Thyroid gland (tissue), 4 donors: ENCODE measurements at places on chromosomes 13 and 19. TPM values are rescaled to one million over a fixed set of nuclear protein-coding genes. Genes with fewer than 3 reads are reported as not detected.

Gene RASL11A
- 10.7 TPM for total RNA-seq

DNA sequence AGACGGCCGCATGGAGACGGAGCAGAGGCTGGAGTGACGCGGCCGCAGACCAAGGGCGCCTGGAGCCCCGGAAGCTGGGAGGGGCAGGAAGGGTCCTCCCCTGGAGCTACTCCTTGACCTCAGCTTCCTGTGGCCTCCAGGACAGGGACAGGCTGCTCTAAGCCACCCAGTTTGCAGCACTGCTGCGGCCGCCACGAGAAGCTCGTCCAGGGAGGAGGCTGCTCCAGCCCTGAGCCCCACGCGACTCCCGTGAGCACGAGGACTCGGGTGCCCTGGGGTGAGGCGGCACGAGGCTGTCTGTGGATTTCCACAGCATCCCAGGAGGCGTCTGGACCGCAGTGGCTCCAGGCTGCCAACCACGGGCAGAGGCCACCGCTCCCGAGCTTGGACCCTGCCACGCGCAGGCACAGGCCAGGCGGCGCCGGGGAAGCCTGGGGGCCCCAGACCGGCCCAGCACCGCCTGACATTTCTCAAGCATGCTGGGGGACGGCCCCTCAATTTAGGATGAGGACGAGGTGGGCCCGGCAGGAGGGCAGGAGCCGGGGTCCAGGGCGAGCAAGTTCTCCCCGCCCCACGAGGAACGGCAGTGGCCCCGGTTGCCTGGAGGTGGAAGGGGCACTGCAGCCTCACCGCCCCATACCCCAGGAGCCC, 10.7 kb downstream of the SBNO2 start:
- H3K27ac ChIP-seq, result no peak overlapping the region
- H3K4me1 ChIP-seq, result peaks cover 41% of the 10 kb centered on the region
- no peaks in the 10 kb centered on the region for H3K27me3 ChIP-seq
- H3K36me3 ChIP-seq, result no peaks in the 10 kb centered on the region
- no peak for DNase-seq

DNA sequence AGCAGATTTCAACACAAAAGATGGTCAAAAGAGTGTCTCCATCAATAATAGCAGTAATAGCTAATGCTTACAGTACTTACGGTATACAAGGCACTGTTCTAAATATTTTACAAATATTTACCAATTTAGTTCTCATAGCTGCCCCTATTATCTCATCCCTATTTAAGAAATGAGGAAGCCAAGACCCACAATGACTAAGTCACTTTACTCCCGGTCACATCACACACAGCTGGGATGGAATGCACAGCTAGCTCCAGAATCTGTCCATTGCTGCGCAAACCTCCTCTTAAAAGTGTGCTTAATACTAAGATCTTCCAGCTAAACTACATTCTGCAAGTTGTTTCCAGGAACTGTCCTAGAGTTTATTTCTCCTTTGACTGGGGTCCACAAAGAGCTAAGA, 63.4 kb downstream of the RAP2A start:
- H3K27ac ChIP-seq, result no peak overlapping the region
- no peaks in the 10 kb centered on the region for H3K36me3 ChIP-seq
- no peak for DNase-seq
- H3K4me3 ChIP-seq, result no peak overlapping the region
- no peaks in the 10 kb centered on the region for H3K4me1 ChIP-seq
- H3K27me3 ChIP-seq, result no peaks in the 10 kb centered on the region

Gene FPR1
- total RNA-seq, result 2.0 TPM

GRCh38 chr13:106942563-106942962, 374.6 kb upstream of the ARGLU1 start:
- no peaks in the 10 kb centered on the region for H3K36me3 ChIP-seq
- H3K4me3 ChIP-seq, result no peak overlapping the region
- H3K27ac ChIP-seq, result no peak overlapping the region
- no peak for DNase-seq
- no peaks in the 10 kb centered on the region for H3K27me3 ChIP-seq

Gene BLOC1S3
- 15.4 TPM for total RNA-seq

DNA sequence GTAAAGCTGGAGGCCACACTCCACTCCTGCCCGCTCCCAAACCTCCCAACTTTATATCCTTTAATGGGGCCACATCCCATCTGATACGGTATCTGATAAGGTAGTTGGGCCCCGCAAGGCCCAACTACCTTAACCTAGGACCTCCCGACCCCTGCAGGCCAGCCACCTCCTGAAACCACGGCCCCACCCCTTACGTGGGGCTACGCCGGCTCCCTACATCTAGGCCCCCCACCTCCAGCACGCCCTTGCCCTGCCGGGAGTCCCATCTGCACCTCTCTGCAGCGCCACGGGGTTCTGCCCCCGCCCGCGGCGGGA, 2.2 kb downstream of the IGFLR1 start:
- peaks cover 31% of the 10 kb centered on the region for H3K36me3 ChIP-seq
- H3K27me3 ChIP-seq, result no peaks in the 10 kb centered on the region
- H3K4me3 ChIP-seq, result peak overlapping the region; percentile 73
- H3K27ac ChIP-seq, result peak overlapping the region; percentile 48
- H3K4me1 ChIP-seq, result peaks cover 20% of the 10 kb centered on the region

GRCh38 chr13:110337247-110337646, 30.2 kb downstream of the COL4A2 start:
- H3K4me1 ChIP-seq, result peaks cover 66% of the 10 kb centered on the region
- peak; percentile 2 for DNase-seq
- no peaks in the 10 kb centered on the region for H3K27me3 ChIP-seq
- H3K36me3 ChIP-seq, result no peaks in the 10 kb centered on the region

- no peaks in the 10 kb centered on the region for H3K27me3 ChIP-seq
- DNase-seq, result no peak
- no peak overlapping the region for H3K4me3 ChIP-seq
Observed at GRCh38 chr13:46861959-46862358, 34.9 kb downstream of the HTR2A start.

- DNase-seq, result no peak
- H3K27ac ChIP-seq, result no peak overlapping the region
- H3K4me1 ChIP-seq, result no peaks in the 10 kb centered on the region
- no peak overlapping the region for H3K4me3 ChIP-seq
Observed at GRCh38 chr13:102185375-102185984, 216.4 kb downstream of the FGF14 start.

GRCh38 chr13:105442949-105443699, 1092.3 kb downstream of the EFNB2 start:
- no peaks in the 10 kb centered on the region for H3K4me1 ChIP-seq
- no peak for DNase-seq
- H3K27me3 ChIP-seq, result no peaks in the 10 kb centered on the region
- no peaks in the 10 kb centered on the region for H3K36me3 ChIP-seq
- H3K4me3 ChIP-seq, result no peak overlapping the region

Gene DMRTC2
- not detected for total RNA-seq

Gene MISP
- total RNA-seq, result 0.68 TPM

DNA sequence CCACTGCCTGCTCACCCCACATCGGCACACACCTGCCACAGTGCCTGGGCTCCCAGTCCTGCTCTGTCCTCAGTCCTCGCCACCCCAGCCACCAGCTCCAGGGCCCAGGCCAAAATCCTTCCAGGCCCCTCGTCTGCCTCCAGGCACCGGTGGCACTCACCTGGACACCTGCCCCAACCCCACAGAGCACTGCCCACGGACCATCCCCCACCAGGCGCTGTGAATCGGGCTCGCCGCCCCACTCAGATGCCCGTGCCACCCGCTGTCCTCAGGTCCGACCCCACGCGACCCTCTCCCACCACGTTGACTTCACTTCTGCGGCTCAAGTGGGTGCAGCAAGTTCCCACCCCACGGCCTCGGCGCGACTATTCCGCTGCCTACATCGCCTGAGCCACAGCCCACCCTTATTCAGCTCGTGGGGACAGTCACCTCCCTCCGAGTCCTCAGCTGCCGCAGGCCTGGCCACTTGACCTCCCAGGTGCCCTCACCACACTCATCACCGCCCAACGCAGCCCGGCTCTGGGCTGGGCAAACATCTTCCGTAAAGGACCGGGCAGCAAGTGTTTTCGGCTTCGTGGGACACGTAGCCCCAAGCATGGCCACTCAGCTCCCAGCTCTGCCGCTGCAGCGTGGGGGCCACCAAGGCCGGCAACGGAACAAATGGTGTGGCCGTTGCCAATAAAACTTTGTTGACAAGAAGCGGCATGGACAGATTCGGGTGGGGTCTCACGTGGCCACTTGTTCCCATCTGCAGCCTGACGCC, 5.7 kb downstream of the PIP5K1C start:
- no peak for DNase-seq
- H3K27me3 ChIP-seq, result no peaks in the 10 kb centered on the region
- H3K4me3 ChIP-seq, result no peak overlapping the region

DNA sequence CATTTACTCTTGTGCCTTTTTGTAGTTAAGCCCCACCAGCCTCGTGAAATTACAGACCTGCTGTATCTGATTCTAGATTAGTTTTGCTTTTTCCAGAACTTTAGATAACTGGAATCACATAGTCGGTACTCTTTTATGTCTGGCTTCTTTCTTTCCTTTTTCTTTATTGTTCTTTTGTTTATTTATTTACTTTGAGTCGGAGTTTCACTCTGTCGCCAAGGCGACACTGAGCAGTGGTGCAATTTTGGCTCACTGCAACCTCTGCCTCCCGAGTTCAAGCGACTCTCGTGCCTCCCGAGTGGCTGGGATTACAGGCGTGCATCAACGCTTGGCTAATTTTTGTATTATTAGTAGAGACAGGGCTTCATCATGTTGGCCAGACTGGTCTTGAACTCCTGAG, 6.0 kb upstream of the NCCRP1 start:
- no peak overlapping the region for H3K4me3 ChIP-seq
- H3K36me3 ChIP-seq, result no peaks in the 10 kb centered on the region
- no peaks in the 10 kb centered on the region for H3K4me1 ChIP-seq
- DNase-seq, result peak; percentile 42

GRCh38 chr13:21688056-21688455, 17.2 kb downstream of the FGF9 start:
- H3K27me3 ChIP-seq, result no peaks in the 10 kb centered on the region
- H3K4me1 ChIP-seq, result no peaks in the 10 kb centered on the region
- H3K4me3 ChIP-seq, result no peak overlapping the region
- no peak overlapping the region for H3K27ac ChIP-seq
- no peaks in the 10 kb centered on the region for H3K36me3 ChIP-seq
- DNase-seq, result no peak

DNA sequence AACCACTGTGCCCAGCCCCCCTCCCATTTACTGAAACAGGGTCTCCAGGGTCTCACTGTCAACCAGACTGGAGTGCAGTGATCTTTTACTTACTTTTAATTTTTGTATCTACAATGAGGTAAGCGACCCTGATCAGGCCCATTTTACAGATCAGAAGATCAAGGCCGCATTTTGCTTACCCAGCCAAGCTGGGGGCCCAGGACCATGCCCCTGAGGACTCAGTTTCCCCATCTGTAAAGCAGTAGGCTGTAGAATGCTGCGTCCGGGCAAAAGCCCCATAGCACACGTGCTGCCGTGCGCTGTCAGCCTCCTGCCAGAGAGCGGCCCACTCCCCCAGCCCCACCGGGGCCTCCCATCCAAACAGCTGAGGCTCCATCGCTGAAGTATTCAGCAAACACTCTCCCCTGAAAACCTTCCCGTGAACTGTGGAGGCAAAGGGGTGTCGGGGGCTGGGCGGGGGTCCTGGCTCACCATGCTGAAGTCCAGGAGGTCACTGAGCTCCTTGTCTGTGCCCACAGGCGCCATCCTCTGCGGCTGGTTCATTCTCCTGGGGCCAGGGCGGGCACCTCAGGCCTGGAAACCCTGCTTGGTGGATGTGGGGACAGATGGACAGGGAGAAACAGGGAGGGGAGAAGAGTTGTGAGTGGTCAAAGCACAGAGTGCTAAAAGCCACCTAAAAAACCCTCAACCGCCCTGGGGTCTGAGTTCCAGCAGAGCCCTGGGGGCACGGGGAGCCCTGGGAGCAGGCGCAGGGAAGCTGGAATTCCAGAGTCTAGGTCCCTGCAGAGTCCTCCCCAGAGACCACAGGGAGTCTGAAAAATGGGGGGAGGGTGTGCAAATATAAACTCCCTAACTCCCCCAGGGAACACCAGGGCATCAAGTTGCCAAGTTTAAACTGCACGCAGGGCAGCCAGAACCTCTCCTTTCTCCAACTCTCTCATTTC, 2.4 kb downstream of the TCF3 start:
- H3K4me1 ChIP-seq, result peaks cover 30% of the 10 kb centered on the region
- H3K27me3 ChIP-seq, result no peaks in the 10 kb centered on the region
- H3K27ac ChIP-seq, result peak overlapping the region; percentile 80
- DNase-seq, result no peak
- H3K4me3 ChIP-seq, result no peak overlapping the region
- no peaks in the 10 kb centered on the region for H3K36me3 ChIP-seq

- no peak for DNase-seq
- no peak overlapping the region for H3K4me3 ChIP-seq
Observed at GRCh38 chr13:106299621-106300020, 235.8 kb downstream of the EFNB2 start.

DNA sequence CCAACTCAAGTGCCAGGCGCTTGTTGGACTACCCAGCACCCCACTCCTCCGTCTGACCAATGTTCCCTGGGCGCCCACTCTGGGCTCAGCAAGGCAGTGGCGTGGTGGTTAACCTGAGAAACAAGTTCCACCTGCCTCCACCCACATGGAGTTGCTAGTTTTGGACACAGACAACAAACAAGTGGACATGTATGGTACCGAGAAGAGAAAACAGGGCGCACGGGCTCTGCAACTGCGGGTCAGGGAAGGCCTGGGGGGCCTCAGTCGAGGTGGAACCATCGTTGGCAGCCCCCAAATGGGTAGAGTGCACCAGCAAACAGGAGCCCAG, 2.5 kb downstream of the MIER2 start:
- no peak for DNase-seq
- H3K27me3 ChIP-seq, result no peaks in the 10 kb centered on the region
- peaks cover 26% of the 10 kb centered on the region for H3K4me1 ChIP-seq
- no peak overlapping the region for H3K27ac ChIP-seq

Gene SYDE1
- total RNA-seq, result 13.1 TPM

DNA sequence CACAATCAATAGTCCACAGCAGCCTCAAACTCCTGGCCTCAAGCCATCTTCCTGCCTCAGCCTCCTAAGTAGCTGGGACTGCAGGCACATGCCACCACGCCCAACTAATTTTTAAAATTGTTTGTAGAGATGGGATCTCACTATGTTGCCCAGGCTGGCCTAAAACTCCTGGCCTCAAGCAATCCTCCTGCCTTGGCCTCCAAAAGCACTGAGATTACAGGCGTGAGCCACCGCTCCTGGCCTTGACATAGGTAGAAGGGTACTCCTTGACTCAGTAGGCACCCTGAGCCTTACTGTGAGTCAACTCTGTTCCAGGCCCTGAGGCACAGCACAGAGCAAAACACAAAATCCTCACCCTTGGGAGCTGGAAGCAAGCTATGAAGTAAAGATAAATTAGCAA, 7.8 kb downstream of the TNPO2 start:
- no peaks in the 10 kb centered on the region for H3K27me3 ChIP-seq
- no peak overlapping the region for H3K27ac ChIP-seq
- no peak for DNase-seq
- peaks cover 10% of the 10 kb centered on the region for H3K4me1 ChIP-seq
- no peak overlapping the region for H3K4me3 ChIP-seq

Gene APOC4
- not detected for total RNA-seq

DNA sequence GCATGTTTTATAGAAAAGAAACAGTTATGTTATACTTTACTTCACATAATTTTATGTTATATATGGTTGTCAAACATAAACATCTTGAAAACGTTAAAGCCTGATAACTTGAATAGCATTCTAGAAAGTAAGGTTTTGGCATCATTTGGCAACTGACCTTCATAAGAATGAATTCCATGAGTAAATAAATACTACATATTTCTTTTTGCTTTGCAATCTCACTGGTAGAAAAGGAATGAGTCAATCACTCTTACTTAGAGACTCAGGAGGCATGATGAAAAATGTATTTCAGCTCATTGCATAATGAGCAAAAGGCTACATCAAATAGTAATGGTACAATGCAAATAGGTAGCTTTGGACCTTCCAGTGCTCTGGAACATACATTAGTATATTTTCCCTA, 1381.9 kb downstream of the EFNB2 start:
- no peaks in the 10 kb centered on the region for H3K27me3 ChIP-seq
- no peak overlapping the region for H3K27ac ChIP-seq
- no peak for DNase-seq
- H3K36me3 ChIP-seq, result no peaks in the 10 kb centered on the region
- H3K4me1 ChIP-seq, result no peaks in the 10 kb centered on the region
